ENCODE measurements at places on chromosomes 2 and 18. TPM values are rescaled to one million over a fixed set of nuclear protein-coding genes. Genes with fewer than 3 reads are reported as not detected.
A peak's percentile ranks its signal among the peaks of the same experiment; 100 is the strongest.

The CCDC121 gene
- 2.5 TPM for total RNA-seq

The CDH7 gene
- not detected for total RNA-seq

The FARP2 gene
- total RNA-seq = 70.1 TPM

The EFEMP1 gene
- total RNA-seq = 7.4 TPM

DNA sequence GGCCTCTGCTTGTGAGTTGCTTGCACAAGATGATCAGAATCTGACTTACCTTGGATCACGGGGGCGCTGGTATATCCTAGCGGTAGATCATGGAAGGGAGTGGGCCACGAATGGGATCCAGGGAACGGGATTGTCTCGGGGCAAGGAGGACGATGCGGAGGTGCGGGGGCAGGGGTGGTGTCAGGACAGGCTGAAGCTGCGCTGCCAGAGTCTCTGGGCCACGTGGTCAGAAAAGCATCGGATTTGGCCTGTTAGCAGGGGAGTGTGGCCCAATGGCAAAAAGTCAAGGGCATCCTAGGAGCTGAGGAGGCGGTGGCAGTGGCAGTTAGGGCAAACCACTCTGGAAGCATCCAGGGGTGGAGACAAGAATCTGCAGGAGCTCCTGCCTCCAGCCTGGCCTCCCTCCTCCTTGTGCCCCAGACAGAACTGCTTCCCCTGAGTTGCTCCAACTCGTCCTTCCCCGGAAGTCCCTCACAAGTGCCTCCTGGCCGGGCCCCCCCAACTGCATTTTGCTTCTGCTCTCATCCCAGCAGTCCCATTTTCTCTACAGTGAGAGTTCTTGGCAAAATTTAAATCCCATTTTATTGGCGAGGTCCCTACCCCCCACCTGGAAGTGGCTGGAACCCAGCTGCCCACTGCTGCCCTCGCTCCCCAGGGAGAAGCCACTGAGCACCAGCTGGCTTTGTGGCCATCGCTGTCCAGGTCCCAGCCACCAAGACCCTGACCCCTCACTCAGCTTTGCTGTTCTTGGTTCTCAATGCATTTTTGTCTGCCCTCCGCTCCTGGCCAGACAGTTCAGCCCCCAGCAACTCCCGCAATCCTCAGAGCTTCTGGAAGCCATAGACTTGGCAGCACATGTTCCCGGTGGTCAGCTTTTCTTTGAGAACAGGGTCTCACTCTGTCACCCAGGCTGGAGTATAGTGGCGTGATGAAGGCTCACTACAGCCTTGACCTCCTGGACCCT lies 5.6 kb upstream of the CCDC74B start:
- H3K36me3 ChIP-seq = peaks cover 6% of the 10 kb centered on the region
- H3K27ac ChIP-seq = no peak overlapping the region
- no peaks in the 10 kb centered on the region for H3K4me1 ChIP-seq
- no peak for DNase-seq
- no peaks in the 10 kb centered on the region for H3K27me3 ChIP-seq

- peaks cover 36% of the 10 kb centered on the region for H3K27me3 ChIP-seq
- no peaks in the 10 kb centered on the region for H3K4me1 ChIP-seq
- H3K27ac ChIP-seq = no peak overlapping the region
- DNase-seq = no peak
- no peak overlapping the region for H3K4me3 ChIP-seq
Measured at GRCh38 chr2:128801576-128801975, 482.9 kb upstream of the HS6ST1 start.

DNA sequence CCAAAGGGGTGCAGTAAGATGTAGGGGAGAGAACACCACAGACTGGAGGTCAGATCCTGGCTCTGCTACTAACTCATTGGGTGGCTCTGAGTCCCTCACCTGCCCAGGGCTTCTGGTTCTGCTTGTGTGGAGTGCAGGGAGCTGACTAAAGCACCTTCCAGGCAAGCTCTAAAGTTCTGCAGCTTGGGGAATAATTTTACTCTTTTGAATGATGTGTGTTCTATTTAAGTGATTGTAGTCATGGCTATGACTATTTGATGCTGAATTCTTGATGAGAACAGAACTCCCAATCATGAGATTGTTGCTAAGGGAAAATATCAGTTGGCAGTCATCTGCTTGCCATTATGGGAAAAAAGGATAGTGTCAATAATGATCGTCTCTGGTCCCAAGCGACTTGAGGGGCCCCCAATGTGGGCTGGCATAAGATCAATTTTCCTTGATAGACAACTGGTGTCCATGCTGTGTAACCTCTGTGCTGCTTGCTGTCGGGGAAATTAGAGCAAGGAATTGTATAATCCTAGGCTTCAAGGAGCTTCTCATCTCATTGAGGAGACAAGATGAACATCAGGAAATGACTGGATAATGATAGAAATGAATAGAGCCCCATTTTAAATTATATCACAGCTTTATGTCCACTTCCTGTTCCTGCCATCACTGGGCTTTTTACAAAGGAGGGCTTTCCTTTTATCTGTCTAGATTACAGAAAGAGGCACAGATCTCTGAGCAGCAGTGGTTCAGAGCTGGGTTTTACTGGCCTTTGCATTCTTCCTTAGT lies 131.7 kb downstream of the SLC4A3 start:
- H3K27me3 ChIP-seq = peaks cover 41% of the 10 kb centered on the region
- DNase-seq = no peak
- H3K36me3 ChIP-seq = no peaks in the 10 kb centered on the region
- H3K27ac ChIP-seq = no peak overlapping the region

GRCh38 chr2:121771976-121772742 lies 16.7 kb downstream of the TSN start:
- no peaks in the 10 kb centered on the region for H3K27me3 ChIP-seq
- DNase-seq = no peak
- peaks cover 6% of the 10 kb centered on the region for H3K4me1 ChIP-seq
- H3K4me3 ChIP-seq = no peak overlapping the region

DNA sequence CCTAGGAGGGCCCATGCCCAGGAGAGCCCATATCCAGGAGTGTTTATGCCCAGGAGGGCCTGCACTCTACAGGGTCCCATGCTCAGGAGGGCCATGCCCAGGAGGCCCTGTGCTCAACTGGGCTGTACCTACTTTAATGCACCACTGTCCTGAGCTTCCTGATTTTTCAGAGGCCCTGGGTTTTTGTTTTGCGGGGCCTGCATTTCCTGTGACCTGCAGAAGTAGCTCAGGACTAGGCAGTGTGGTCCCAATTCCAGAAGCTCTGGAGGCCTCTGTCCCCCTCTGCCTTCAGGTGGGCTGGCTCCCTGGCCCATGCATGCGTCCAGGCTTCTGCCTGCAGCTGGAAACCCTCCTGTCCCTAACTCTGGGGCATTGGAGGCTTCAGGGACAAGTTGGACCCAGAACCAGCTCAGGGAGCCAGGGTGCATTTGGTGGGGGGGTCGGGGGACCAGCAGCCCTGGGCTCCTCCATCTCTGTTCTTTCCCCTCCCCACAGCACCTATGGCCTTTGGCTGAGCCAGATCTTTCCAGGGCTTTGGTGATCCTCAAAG lies 10.8 kb downstream of the GPR35 start:
- no peak overlapping the region for H3K27ac ChIP-seq
- peaks cover 3% of the 10 kb centered on the region for H3K36me3 ChIP-seq
- H3K4me3 ChIP-seq = no peak overlapping the region
- no peak for DNase-seq
- no peaks in the 10 kb centered on the region for H3K4me1 ChIP-seq

DNA sequence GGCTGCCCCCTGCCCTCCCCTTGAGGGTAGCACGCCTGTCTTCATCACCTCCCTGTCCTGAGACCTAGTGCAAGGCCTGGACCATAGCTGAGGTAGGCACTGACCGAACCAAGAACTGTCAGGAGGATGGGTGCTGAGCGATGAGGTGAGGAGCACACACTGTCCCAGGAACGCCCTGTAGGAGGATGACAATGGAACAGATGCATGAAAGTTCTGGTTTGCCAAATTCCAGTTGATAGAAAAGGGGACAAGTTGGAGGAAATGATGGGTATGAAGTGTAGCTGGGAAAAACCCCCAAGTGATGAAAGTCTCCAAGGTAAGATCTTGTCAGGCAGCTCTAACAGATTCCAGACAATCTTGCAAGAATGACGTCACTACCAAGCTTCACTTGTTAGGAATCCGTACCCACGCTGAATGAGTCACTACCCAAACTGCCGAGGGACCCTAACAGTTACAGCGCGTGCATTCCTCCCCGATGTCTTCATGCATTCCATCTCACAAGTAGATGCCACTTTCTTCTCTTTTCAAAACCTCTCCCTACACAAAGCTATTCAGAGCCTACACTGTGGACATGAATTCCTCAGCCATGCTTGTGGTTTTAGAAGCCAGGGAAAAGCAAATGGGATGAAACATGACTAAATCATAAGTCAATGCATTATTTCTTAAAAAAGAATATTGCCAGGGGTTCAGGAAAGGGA lies 27.6 kb downstream of the MRPL33 start:
- no peaks in the 10 kb centered on the region for H3K36me3 ChIP-seq
- H3K27ac ChIP-seq = peak overlapping the region; percentile 94
- no peaks in the 10 kb centered on the region for H3K27me3 ChIP-seq
- H3K4me3 ChIP-seq = peak overlapping the region; percentile 14
- H3K4me1 ChIP-seq = peaks cover 53% of the 10 kb centered on the region

- no peaks in the 10 kb centered on the region for H3K27me3 ChIP-seq
- H3K4me1 ChIP-seq = peaks cover 19% of the 10 kb centered on the region
- DNase-seq = no peak
- H3K27ac ChIP-seq = no peak overlapping the region
- no peak overlapping the region for H3K4me3 ChIP-seq
Measured at GRCh38 chr2:158955842-158956365, 12.5 kb upstream of the TANC1 start.

- no peaks in the 10 kb centered on the region for H3K36me3 ChIP-seq
- peaks cover 7% of the 10 kb centered on the region for H3K4me1 ChIP-seq
- DNase-seq = no peak
- no peak overlapping the region for H3K27ac ChIP-seq
Measured at GRCh38 chr2:127129937-127130336, 23.0 kb upstream of the BIN1 start.
